NCI-H345 (cell line): ENCODE measurements at places on chromosomes 7 and 10.

GRCh38 chr10:29926693-29927048 is 132.7 kb downstream of the JCAD start:
- peak; percentile 20 for DNase-seq

DNA sequence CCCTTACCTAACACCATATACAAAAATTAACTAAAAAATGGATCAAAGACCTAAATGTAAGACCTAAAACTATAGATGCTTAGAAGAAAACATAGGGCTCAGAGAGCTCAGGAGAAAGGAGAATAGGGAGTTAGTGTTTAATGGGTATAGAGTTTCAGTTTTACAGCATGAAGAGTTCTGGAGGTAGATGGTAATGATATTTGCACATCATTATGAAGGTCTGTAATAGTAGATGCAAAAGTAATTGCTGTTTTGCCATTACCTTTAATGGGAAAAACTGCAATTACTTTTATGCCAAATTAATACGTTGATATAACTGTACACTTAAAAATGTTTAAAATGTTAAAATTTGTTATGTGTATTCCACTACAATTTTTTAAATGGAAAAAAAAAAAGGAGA is 39.2 kb upstream of the NANOS1 start:
- no peak for DNase-seq

- no peak for DNase-seq
Observed at GRCh38 chr10:48703531-48704122, 19.0 kb downstream of the WDFY4 start.

DNA sequence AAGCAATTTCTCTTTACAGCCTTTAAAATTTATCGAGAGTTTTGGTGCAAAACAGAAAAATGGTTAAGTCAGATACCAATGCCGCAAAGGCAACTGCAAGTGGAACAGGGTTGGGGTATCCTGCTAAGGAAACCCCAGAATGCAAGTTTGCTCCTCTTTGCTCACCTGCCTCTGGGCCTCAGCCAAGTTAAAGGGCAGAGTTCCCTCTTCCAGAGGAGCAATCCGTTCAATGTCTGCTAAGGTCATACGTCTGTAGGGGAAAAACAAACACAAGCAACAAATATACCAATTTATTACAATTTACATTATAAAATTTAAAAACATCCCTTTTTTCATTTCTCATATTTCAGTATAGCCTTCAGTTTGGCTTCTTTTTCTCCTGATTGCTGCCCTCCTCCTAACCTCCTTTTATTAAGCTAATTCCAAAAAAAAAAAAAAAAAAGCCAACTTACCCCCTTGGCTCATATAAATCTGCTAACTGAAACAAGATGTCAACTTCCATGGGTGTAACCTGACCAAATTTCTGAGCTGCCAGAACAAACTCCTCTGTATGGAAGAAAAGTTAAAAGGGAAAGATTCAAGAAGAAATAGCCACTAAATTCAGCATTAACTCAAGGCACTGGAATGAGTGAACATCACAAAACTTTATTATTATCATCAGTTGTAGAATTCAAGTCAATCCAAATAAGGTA is 132.6 kb downstream of the SLC25A13 start:
- DNase-seq = no peak

DNA sequence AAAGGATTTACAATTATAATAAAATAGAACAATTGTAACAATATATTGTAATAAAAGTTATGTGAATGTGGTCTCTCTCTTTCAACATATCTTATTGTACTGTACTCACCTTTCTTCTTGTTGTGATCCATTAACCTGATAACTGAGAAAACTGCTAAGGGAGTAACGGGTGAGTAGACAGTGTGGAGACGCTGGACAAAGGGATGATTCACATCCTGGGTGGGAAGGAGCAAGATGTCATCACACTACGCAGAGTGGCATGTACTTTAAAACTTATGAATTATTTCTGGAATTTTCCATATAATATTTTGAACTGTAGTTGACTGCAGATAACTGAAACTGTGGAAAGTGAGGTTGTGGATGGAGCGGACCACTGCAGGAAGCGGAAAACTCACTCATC is 91.2 kb upstream of the PLPP4 start:
- no peak for DNase-seq
